ENCODE measurements at places on chromosomes 2 and 18. TPM values are rescaled to one million over a fixed set of nuclear protein-coding genes. Genes with fewer than 3 reads are reported as not detected.

The NCKAP5 gene
- not detected for total RNA-seq

DNA sequence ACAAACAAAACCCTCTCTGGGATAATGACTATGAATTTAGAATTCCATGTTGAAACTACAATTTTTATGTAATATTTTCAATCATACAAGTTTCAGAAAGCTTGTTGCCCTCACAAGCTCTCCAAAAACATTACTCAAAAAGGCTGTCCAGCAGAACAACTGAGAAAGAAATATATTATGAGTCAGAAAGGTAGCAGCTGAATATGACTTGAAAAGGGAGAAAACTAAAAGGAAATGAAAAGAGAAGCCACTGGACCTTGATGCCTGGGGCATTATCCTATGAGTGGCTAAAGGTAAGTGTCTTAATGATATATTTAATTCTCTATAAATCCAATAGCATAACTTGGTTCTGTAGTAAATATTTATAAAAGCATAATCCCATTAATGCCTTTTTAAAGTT lies 61.8 kb downstream of the NXPH2 start:
- no peaks in the 10 kb centered on the region for H3K27me3 ChIP-seq
- H3K27ac ChIP-seq = no peak overlapping the region
- no peaks in the 10 kb centered on the region for H3K36me3 ChIP-seq

- H3K27me3 ChIP-seq = no peaks in the 10 kb centered on the region
- peaks cover 20% of the 10 kb centered on the region for H3K36me3 ChIP-seq
- H3K4me1 ChIP-seq = no peaks in the 10 kb centered on the region
- no peak overlapping the region for H3K4me3 ChIP-seq
- no peak overlapping the region for H3K27ac ChIP-seq
Measured at GRCh38 chr2:69322631-69323030, 64.4 kb downstream of the GFPT1 start.

DNA sequence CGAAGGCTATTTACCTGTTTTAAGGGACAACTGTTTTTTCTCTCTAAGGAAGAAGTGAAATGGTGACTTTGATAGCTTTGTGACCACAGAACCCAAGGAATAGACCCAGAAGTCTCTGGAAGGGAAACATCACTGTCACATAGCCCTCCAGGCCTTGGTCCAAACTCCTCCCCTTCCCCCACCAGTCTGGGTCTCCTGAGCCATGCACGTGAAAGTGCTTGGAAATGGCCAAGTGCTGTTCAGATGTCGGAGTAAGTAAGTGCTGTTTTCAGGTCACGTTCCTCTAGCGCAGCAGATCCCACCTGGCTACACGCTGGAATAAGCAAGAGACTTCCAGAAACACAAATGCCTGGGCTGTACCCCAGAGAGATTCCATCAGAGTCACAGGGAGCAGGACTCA lies 73.0 kb upstream of the AFF3 start:
- H3K27ac ChIP-seq = no peak overlapping the region
- no peaks in the 10 kb centered on the region for H3K27me3 ChIP-seq
- H3K36me3 ChIP-seq = no peaks in the 10 kb centered on the region
- no peak for DNase-seq
- peaks cover 23% of the 10 kb centered on the region for H3K4me1 ChIP-seq

DNA sequence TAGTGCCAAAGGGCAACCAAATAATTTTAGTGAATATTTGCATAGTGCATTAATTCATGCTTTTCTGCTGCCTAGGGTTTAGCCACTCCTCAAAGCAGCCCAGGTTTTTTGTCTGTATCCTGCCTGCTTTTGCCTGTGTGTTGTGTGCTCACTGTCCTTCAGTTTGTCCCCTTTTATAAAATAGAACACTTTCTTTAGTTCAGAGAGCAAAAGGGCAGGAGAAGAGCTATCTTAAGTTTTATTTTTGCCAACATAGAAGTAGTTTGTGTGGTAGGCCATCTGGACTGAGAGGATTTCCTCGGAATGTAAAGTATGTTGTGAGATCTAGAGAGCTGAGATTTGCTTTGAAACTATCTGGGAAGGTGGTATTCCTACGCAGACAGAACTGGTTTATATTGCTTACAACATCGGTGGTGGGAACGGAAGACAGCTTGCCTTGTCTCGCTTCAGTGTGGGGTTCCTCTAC lies 64.9 kb downstream of the EML4 start:
- no peak overlapping the region for H3K4me3 ChIP-seq
- H3K4me1 ChIP-seq = peaks cover 92% of the 10 kb centered on the region
- DNase-seq = no peak
- H3K36me3 ChIP-seq = no peaks in the 10 kb centered on the region

DNA sequence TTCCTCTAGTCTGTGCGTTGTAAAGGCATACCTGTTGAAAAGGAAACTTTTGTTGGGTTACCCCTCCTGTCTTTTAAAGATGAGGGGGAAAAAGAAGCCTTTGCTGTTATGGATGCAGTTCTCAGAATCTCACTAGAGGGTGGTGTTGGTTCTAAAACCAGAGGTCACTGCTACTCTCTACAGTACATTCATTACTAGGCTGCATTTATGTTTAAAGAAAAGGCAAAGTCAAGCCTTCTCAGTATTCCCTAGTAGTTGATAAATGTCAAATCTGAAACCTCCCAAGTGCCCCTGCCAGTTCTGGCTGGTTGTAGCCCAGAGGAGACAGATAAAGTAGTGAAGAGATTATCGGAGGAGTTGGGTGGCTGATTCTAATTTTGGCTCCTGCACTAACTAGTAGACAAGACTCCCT lies 1.4 kb upstream of the PLCL1 start:
- no peaks in the 10 kb centered on the region for H3K36me3 ChIP-seq
- DNase-seq = peak; percentile 60
- no peak overlapping the region for H3K4me3 ChIP-seq
- H3K4me1 ChIP-seq = peaks cover 39% of the 10 kb centered on the region
- no peak overlapping the region for H3K27ac ChIP-seq
- no peaks in the 10 kb centered on the region for H3K27me3 ChIP-seq

- no peaks in the 10 kb centered on the region for H3K36me3 ChIP-seq
- no peaks in the 10 kb centered on the region for H3K27me3 ChIP-seq
- no peaks in the 10 kb centered on the region for H3K4me1 ChIP-seq
- H3K27ac ChIP-seq = no peak overlapping the region
- H3K4me3 ChIP-seq = no peak overlapping the region
Measured at GRCh38 chr2:65701191-65701590, 268.8 kb upstream of the SPRED2 start.

- H3K36me3 ChIP-seq = no peaks in the 10 kb centered on the region
- no peaks in the 10 kb centered on the region for H3K4me1 ChIP-seq
- no peaks in the 10 kb centered on the region for H3K27me3 ChIP-seq
Measured at GRCh38 chr18:50151926-50152325, 43.0 kb downstream of the MYO5B start.

DNA sequence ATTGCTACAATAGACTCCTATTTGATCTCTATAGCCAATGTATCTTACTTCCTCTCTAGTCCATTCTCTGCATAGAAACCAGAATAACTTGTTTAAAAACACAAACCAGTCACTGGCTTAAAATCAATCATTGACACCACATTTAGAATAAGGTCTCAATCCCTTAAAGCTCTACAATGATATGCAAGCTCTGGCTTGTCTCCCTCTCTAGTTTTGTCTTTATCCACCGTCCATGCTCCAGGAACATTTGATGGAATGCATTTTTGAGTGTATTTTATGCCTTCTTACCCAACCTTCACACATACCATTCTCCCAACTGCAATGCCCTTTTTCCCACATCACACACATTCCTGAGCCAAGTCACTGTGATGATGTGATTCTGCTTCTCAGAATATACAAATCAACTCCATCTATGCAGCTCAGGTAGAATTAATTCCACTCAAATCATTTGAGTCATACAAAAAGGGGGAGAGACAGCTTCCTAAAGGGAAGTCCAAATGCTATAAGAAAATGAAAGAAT lies 1107.2 kb downstream of the DPP10 start:
- no peaks in the 10 kb centered on the region for H3K4me1 ChIP-seq
- no peaks in the 10 kb centered on the region for H3K36me3 ChIP-seq
- H3K4me3 ChIP-seq = no peak overlapping the region
- DNase-seq = no peak
- H3K27ac ChIP-seq = no peak overlapping the region
- H3K27me3 ChIP-seq = no peaks in the 10 kb centered on the region
